ENCODE measurements at places on chromosomes 5 and 9. TPM values are rescaled to one million over a fixed set of nuclear protein-coding genes. Genes with fewer than 3 reads are reported as not detected.

Gene PHF24
- 0.13 TPM for total RNA-seq

Gene TEX48
- not detected for total RNA-seq

Gene CCDC112
- 7.2 TPM for total RNA-seq

Gene FUT7
- total RNA-seq = not detected

Gene TAF11L5
- total RNA-seq = not detected

Gene LCN9
- total RNA-seq = not detected

Gene PPP3R2
- 2.2 TPM for total RNA-seq

Gene PCDHB14
- 8.4 TPM for total RNA-seq

Gene CD14
- not detected for total RNA-seq

DNA sequence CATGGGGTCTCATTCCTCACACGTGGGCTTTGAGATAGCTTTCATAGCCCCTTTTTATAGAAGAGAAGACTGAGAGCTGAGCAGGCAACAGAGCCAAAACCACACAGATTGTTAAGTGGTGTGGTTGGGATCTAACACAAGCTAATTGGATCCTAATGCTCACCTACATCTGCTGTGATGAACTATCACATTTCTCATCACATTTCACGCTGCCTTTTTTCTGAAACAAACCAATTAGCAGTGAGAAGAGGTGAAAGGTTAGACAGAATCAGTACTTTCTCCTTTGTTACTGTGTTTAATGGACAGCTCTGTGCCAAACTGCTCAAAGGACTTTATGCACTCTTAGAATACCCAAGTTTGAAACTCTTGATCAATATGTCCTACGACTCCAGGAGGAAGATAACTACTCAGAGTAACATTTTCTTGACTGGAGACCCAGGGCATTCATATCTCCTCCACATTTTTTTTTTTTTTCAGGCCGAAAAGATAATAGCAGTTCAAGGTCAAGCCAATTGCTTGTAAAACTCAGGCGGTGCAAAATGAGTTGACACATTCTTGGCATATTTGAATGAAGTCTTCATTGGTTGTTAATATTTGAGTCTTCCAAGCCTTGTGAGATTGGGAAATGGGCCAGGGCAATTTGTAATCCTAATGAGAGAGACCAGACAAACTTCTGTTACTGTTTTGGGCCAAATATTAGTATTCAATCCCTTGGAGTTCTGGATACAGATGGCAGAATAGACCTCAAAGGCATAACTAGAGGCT lies 138.4 kb downstream of the KCTD16 start:
- DNase-seq = no peak

- no peak for DNase-seq
These were observed 452.8 kb upstream of the MPDZ start for GRCh38 chr9:13732290-13732689.

GRCh38 chr9:33800886-33801285 lies 5.5 kb downstream of the PRSS3 start:
- DNase-seq = no peak

DNA sequence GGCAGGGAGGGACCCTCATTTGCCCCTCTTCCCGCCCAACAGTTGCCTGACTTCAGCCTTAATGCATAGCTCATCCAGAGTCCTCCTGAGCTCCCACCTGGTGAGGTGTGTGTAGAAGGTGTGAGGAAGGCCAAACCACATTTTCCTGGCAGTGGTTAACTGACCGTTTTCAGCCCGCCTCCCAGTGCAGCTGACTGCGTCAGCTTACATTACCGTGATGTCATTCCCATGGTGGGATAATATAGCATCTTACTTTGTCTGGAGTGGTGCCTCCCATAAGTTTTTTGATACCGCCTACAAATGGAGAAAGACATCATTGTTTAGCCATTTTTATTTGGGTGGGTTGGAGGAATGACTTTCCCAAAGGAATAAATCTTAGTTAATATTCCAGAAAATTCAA lies 151.9 kb downstream of the C9orf152 start:
- no peak for DNase-seq

DNA sequence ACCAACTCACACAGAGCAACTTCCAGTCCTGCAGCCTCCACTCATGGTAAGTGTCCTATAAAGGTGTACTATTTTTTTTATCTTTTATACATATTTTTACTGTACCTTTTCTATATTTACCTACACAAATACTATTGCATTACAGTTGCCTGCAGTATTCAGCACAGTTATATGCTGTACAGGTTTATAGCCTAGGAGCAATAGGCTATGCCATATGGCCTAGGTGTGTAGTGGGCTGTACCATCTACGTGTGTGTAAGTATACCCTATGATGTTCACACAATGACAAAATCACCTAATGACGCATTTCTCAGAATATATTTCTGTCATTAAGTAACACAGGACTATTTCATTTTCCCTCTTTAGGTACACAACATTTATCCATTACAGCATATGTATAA lies 16.7 kb downstream of the S100Z start:
- DNase-seq = no peak

- DNase-seq = no peak
These were observed 142.6 kb downstream of the FAM114A2 start for GRCh38 chr5:153896117-153896516.

DNA sequence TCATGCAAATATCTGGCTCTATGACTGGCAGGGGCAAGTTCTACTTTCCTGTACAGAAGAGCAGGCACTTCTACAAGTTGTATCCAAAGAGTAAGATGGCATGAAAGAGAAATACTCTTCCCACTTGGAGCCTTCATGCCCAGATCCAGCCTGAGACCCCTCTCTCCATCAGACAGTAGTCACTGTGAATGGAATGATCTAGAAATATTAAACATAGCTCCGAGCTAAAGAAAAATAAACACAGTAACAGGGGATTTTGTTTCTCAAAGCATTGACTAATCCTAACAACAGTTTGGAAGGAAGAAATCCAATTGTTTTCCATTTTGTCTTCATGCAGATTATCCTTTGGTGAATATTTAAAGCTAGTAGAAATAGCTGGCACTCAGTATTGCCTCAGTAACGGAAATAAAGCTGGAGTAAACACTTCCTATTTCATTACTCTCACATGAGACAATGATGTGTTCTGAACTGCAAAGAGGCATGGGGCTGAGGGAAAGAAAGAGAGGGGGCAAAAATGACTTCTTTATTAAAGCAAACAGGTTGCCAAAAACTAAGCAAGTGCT lies 100.0 kb downstream of the SEMA5A start:
- DNase-seq = no peak

- no peak for DNase-seq
These were observed 130.6 kb downstream of the KCNIP1 start for GRCh38 chr5:170634256-170634990.

- no peak for DNase-seq
These were observed 10.5 kb downstream of the PIK3R1 start for GRCh38 chr5:68225911-68226545.

DNA sequence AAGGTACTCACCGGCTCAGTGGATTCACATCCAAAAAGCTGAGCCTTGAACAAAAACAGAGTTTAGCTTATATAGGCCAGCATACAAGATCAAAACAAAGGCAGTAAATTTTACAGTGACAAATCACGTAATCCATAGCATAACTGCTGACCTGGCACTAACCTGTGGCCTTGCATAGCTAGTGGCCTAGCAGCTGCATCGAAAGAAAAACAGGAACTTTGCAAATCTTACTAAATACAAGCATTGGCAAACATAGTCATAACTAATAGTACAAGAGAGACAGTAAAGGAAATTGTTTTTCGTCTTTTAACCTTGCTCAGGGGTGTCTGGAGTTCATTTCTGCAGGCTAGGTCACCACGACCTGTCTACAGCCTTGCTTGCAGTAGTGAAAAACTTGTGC lies 4.8 kb downstream of the HSDL2 start:
- no peak for DNase-seq
